ENCODE measurements at places on chromosomes 5 and 9. TPM values are rescaled to one million over a fixed set of nuclear protein-coding genes. Genes with fewer than 3 reads are reported as not detected.

TLR4 gene
- polyA plus RNA-seq: 0.08 TPM

GGTA1 gene
- not detected for polyA plus RNA-seq

DNA sequence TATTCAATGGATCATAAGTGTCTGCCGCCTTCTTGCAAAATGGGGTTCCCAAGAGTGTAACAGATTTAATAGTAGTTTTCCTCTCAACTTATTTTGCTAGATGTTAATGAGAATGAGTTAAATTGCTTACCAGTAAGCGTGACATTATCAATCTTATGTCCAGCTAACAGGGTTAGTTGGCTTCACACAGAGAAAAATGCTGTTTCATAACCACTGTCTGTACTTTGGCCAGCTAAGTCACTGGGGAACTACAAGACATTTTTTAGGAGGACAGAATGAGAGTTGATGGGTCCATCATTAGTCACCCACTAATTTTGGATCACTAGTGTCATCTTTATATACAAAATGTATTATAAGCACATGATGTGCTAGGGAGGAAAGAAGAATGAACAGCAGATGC, 1.4 kb downstream of the CDC37L1 start:
- DNase-seq: no peak

DNA sequence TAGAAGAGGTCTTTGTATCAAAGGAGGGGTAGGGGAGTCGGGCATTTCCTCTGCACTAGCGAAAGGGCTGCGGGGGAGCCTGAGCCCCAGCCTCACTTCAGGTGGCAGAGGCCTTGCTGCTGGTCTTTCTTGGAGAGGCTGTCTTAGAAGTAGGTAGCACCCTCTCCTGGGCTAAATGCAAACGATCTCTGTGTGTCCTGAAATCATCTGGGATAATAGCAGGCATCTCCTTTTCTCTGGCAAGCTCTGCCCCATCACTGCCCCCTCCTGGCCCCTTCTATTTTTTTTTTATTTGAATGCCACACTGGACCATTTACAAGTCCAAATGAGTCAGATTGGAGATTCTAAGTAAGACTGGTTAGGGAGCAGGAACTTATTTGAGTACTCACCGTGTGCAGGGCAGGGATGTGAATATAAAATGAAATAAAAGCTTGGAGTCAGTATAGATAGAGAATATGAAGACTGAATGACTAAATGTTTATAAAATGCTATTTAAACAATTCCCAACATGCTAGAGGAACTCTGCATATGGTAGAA, 137.1 kb downstream of the FGF1 start:
- DNase-seq: peak; percentile 93

- DNase-seq: no peak
Observed at GRCh38 chr5:123800640-123801039, 288.7 kb downstream of the CSNK1G3 start.

- no peak for DNase-seq
Observed at GRCh38 chr9:89865357-89865756, 260.5 kb downstream of the GADD45G start.

SAXO1 gene
- not detected for polyA plus RNA-seq

SH3GL2 gene
- 0.03 TPM for polyA plus RNA-seq

DNA sequence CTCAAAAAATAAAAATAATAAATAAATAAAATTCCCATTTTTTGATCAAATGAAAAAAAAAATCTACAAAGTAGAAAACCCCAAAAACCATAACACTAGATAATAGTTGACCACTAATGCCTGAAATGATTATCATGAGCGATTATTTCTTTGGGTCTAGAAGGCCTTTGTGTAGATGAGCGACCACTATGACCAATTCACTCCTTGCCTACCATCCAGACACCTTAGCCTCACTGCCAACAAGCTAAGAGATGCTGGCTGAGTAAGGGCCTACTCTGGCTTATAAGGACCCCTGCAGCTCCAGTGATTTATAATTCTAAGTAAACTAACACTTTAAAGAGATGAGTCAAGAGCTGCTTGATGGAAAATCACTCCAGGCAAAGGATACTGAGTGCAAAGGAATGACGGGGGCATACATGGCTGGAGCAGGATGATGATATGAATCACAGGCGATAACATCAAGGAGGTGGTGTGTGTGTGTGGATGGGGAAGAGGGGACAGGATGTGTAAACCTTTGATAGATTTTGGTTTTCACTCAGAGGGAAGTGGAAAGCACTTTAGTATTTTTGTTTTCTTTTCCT, 4.8 kb upstream of the F2RL1 start:
- peak; percentile 92 for DNase-seq

DNA sequence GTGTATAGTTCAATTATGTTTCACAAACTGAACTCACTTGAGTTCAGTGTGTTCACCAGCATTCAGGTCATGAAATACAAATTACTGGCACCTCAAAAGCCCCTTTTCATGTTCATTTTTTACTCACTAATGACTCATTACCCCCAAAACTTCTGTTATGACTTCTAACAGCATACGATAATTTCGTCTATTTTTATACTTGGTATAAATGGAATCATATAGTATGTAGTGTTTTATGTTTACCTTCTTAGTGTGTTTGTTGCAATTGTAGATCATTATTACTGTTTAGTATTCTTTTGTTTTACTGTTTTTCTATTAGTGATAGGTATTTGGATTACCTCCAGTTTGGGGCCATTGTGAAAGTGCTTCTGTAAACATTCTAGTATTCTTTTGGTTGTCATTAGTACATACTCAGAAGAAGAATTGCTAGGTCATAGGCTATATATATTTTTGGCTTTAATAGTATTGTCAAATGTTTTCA, 33.4 kb downstream of the DDX4 start:
- no peak for DNase-seq

FSTL4 gene
- 0.90 TPM for polyA plus RNA-seq

GRCh38 chr5:113357696-113358476, 76.9 kb downstream of the TSSK1B start:
- DNase-seq: no peak

CARTPT gene
- polyA plus RNA-seq: not detected

DNA sequence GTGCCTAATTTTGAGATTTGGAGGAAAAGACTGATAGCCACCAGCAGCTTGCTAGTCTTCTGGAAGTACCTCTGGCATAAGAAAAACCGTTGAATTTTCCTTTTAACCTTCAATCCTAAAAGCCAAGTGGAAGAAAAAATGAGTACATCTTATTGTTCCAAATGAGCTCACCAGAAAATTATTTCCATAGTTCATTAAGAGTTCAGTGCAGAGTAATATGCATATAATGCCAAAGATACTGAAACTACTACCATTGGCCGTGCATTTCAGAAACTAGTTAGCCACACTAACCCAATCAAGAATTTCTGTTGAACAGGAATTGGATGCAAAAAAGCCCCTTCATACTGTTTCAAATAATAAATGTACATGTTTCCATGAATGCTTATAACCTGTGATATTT, 607.9 kb downstream of the KCTD16 start:
- DNase-seq: no peak

ZNF366 gene
- not detected for polyA plus RNA-seq

PTTG1 gene
- 226 TPM for polyA plus RNA-seq

DNA sequence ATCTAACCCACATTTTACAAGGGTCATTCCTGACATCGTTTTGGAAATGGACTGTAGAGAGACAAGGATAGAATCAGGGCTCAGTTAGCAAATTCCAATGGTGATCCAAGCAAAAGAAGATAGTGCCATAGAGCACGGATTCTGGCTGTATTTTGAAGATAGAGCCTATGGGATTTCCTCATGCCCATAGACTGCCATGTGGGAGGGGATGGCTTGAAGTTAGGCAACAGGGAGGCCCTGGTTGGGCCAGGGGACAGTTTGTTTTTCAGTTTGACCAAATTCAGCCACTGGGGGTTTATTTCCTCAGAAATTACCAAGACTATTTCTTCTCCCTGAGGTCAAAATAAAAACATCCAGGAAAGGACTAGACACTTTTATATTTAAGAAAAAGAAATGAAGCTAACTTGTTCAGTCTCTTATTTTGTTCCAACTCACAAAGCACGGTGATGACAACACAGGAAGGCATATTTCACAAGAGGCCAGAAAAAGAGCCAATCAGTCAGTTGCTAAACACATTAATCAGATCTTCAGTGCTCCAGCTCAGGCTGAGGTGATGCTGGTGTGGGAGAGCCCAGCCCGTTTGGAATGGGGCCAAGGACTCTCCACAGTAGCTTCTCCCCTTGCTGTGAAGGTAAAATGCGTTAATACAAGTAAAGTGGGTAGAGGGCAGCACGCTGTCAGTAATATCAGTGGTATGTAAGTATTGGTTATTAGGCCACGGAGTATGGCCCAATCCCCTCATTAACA, 4.4 kb upstream of the DCTN4 start:
- DNase-seq: no peak

TUSC1 gene
- polyA plus RNA-seq: 6.5 TPM

- DNase-seq: peak; percentile 82
Observed at GRCh38 chr5:140239939-140240700, 62.8 kb downstream of the PFDN1 start.

SNCAIP gene
- not detected for polyA plus RNA-seq

DNA sequence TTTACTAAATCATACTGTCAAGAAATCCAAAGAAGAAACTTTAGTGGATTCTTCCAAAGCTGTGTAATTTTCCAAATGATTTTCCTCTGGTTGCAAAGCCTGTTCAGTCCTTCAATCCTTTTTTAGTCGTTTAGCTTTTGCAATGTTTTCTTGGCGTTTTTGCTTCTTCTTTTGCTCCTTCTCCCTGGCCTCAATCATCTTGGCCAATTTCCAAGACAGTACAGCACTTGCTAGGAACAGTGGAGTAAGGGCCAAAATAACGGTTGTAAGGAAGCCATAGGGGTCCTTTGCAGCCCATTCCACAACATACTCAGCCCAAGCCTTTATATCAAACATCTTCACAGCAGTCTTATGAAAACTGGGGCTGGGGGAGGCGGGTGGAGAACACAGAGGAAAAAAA, 2.4 kb downstream of the SMIM15 start:
- DNase-seq: no peak

TRAF1 gene
- 4.6 TPM for polyA plus RNA-seq

SHOC1 gene
- polyA plus RNA-seq: not detected

GRCh38 chr5:142725231-142726187, 39.6 kb upstream of the FGF1 start:
- no peak for DNase-seq

DNA sequence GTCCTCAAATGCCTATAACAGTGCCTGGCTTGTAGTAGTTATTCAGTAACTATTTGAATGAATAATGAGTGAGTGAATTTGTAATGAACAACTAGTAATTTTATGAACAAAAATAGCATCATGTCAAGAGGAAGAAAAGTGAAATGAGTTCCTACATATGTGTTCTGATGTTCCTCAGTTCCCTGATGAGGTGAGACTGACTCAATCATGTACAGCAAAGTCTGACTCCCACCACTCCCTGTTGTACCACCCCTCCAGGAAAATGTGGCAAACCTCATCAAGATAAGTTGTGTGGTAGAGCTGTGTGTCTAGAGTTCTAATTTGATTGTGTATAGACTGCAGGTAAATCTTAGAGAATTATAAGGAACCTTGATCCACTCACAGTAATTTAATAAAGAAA, 201.6 kb downstream of the GOLPH3 start:
- no peak for DNase-seq

EFCAB9 gene
- not detected for polyA plus RNA-seq

DNA sequence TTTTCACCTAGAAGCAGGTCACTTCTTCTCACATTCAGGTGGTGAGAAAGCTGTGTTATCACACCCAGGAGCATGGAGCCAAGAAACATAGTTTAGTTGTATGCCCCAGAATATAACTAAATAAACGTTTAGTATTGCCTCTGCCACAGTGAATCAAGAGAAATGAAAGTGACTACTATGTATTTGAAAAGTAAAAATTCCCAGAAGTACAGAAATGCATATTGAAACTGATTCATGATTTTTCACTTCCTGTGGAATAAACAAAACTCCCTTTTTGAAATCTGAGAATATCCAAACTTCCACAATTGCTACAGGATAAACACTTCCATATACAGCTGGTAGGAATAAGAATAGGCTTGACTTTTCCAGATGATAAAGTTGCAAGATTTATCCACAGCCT, 15.3 kb upstream of the NINJ1 start:
- DNase-seq: no peak

DNA sequence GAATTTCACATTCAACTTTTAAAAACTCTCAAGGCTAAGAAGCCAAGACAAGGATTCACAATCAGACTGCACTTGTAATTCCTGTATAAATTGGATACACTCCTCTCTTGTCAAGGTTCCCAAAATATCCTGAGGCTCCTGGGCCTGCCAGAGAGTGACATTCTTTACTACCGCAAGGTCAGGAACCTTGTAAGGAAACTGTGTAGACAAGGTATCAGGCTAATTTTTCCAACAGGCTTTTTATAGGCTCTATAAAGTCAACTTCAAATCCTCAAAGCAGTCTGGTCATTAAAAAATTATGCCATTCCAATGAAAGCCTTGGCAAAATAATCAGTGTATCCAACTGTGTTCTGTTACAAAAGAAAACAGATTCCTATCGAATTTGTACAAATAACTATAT, 15.5 kb upstream of the PAIP1 start:
- no peak for DNase-seq

Data from A549 (cell line).